ENCODE measurements at places on chromosomes 3 and 15.

DNA sequence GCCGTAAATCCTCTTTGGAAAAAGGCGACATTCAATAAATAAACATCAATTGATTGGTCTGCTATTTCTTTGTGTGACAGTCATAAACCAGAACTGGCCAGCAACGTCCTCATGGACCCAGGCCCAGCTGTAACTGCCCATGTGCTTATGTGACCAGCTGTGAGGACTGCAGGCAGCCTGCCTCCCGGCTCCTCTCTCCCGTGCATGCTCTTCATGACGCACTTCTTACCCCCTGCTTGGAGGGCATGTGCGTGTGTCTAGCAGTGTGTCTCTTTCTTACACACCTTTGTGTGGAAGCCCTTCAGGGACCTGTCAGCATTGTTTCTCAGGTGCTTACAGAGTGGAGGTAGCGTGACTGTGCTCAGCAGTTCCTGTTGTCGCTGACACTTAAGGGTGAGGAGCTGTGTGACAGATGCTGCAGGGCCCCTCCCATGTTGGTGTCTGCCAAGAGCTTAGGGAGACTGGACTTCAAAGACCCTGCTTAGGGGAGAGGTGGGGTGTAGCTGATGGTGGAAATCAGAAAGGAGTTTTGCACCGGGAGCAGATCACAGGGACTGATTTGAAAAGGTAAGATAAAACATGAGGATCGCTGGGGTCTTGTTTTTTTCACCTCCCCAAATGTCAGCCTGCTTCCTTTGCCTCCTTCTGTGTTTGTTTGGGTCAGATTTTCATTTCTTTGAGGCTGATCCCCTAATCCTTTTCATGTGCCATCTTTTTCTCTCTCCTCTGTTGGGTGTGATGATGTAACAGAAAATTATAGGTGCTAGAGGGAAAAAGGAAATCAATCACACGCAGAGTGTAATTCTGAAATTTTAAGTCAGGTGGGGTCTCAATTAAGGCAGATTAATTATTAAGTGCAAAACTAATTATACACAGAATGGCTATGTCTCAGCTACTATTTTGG, 2.1 kb downstream of the PODXL2 start:
- DNase-seq = no peak

DNA sequence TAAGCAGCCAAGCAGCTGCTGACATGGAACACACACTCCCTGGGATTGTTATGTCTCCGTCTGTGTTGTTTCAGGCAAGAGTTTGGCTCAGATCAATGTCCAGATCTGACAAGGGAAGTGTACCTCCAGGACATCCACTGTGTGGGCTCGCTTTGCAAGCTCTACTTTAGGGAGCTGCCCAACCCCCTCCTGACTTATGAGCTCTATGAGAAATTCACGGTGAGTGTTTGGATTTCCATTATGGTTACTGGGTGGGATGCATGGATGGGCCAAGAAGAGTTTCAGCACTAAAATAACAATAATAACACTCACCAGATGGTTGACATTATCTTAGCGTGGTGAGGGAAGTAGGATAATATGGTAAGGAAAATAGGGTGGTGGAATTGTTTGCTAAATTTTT, 74.1 kb downstream of the ARHGAP31 start:
- DNase-seq = peak; percentile 15

GRCh38 chr15:56729561-56729960, 3.7 kb downstream of the ZNF280D start:
- no peak for DNase-seq

DNA sequence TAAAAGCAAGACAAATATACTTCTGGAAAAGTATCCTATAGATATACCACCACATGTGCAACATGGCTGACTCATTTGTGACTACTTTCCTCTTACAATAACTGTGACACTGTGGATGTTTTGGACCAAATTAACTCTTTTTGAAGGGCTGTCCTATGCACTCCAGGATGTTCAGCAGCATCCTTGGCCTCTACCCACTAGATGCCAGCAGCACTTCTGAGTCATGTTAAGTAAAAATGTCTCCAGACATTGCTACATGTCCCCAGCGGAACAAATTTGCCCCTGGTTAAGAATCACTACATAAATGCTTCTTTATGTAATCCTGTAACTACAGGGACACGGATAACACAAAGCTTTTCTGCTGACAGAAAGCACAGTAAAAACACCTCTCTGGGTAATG, 32.0 kb downstream of the RUVBL1 start:
- no peak for DNase-seq

DNA sequence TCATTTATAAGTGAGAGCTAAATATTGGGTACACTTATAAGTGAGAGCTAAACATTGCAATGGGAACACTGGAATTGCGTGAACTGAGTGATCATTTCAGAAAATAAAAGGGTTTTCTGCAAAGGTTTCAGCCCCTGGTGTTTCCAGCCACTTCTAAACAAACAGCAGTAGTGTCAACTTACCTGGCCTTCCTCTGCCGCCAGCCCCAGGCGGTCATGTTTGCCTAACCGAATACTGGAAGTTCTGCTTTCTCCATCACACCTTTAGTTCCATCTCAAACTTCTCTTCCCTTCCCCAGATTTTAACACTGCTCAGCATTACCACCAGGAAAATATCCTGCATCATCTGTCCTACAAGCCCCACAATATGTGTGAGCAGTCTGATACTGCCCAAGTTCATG, 58.6 kb downstream of the MRPL3 start:
- no peak for DNase-seq

DNA sequence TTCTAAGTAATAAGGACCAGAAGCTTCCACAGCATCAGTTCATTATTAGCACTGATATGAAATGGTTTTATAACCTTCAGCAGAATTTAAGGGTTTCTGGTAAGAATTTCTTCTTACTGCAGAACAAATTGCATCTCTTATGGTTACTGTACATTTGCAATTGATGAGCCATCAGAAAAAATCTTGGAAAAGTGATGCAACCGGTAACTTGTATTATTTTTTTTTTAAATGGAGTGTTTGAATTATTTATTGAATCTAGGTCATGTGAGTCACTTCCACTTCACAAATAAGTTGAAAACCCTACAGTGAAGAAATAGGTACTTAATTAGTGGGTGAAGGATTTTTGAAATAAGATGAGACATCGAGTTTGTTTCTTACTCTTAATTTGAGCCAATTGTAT, 786.0 kb downstream of the TUSC7 start:
- no peak for DNase-seq

DNA sequence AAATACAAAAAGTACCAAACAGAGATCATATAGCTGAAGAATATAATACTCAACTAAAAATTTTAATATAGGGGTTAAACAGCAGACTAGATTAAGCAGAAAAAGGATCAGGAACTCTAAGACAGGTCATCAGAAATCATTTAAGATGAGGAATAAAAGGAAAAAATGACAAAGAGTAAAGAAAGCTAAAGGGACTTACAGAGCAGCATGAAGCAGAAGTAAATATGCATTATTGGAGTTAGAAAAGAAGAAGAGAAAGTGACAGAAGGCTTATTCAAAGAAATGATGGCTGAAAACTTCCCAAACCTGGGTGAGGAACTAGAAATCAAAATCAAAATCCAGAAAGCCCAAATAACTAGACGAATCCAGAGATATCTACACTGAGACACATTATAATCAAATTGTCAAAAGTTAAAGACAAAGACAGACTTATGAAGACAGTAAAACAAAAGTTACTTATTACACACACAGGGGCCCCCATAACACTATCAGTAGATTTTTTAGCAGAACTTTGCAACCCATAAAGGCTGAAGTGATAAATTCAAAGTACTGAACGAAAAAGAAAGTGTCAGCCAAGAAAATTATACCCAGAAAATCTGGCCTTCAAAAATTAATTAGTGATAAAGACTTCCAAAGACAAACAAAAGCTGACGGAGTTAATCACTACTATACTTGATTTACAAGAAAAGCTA, 95.6 kb downstream of the SCAPER start:
- DNase-seq = no peak

- DNase-seq = no peak
Measured at GRCh38 chr3:12974334-12974733, 98.9 kb downstream of the IQSEC1 start.

All from AG09319 (cell line).